CD4-positive, alpha-beta T cell treated with Interleukin-6 at 100 ng/mL for 8 hours (primary cell): ENCODE measurements at places on chromosomes 4 and X.

- no peak for DNase-seq
Measured at GRCh38 chr4:52848254-52848653, 13.9 kb upstream of the RASL11B start.

DNA sequence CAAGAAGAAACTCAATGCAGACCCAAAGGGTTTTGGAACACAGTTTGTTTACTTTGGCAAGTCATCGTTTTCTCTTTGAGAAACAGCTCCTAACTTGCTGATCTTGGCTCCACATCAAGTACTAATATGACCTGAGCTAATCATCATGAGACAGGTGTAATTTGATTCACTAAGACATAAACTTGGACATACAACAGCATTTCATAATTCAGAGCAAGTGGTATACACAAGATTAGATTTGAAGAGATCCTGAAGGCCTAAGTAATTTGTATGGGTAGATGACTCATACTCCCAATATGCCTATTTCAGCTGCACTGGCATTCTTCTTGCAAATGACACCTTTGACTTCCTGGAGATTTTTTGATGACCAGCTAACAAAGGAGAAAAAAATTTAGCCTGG lies 1521.7 kb downstream of the RPA4 start:
- no peak for DNase-seq

GRCh38 chr4:101337688-101338087 lies 9.6 kb downstream of the PPP3CA start:
- DNase-seq: no peak

DNA sequence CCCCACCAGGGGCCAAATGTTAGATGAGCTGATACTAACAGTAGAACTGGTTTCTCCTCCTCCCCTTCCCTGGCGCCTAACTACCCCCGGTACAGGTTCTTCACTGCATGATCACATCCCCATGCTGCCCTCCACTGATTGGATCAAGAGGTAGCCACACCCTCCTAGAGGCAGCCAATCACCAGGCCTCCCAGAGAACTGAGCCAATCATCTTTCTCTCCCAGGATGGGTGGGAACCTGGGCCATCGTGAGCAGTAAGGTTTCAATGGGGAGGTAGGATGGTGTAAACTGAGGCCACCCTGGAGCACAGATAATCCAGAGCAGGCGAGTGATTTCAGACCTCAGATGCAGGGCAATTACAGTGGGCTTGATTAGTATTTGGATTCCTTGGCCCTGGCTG lies 64.2 kb downstream of the PPP2R2C start:
- no peak for DNase-seq

- no peak for DNase-seq
Measured at GRCh38 chr4:95095348-95095974, 337.7 kb downstream of the BMPR1B start.

DNA sequence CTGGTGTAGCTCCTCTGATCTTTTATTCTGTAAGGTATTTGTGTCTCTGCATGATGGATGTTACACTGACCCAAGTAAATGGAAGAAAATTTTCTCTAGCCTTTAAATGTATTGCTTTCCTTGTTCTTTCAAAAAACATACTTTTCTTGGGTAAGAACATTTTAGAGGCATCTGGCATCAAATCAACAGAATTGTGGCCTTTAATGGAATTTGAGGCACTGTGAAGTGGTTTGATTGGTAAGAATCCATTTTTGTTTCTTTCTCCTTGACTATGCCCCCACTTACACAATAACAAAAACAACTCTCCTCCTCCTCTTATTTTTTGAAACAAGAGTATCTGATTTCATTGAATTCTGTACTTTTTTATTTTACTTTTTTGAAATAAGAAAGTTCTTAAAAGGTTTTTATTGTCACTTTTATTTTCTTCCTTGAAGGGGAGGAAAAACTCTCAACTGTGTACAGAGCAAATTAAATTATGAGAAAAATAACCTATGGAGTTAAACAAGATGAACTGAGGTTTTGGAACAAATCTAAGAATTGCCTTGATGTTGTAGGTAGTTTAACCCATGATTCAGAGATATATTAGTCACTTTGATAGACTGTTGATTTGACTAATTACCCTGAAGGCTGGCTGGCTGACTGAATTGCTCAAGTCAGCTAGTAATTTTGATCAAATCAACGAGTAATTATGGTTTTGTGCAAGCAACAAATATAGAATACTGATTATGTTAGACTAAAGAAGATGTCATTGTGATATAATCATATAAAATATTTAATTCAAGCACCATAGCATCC lies 146.4 kb downstream of the FHIP1A start:
- no peak for DNase-seq

GRCh38 chrX:17380221-17380620 lies 5.2 kb downstream of the NHS start:
- DNase-seq: no peak
